ENCODE measurements at places on chromosomes 4 and X. TPM values are rescaled to one million over a fixed set of nuclear protein-coding genes. Genes with fewer than 3 reads are reported as not detected.

The LRAT gene
- polyA plus RNA-seq = 90.1 TPM

The KANTR gene
- polyA plus RNA-seq = 5.4 TPM

The GPC3 gene
- polyA plus RNA-seq = 36.8 TPM

The CT47B1 gene
- polyA plus RNA-seq = not detected

The PCDH10 gene
- 1.2 TPM for polyA plus RNA-seq

The ADAMTS3 gene
- 1.0 TPM for polyA plus RNA-seq

The HERC6 gene
- polyA plus RNA-seq = 2.8 TPM

The SPANXB1 gene
- polyA plus RNA-seq = not detected

The FATE1 gene
- polyA plus RNA-seq = not detected

The RHOXF2B gene
- polyA plus RNA-seq = not detected

The SCML1 gene
- polyA plus RNA-seq = 4.8 TPM

The USP26 gene
- polyA plus RNA-seq = not detected

The IQCM gene
- not detected for polyA plus RNA-seq

The PAPSS1 gene
- polyA plus RNA-seq = 76.6 TPM

The PAGE4 gene
- 1.4 TPM for polyA plus RNA-seq

The ARHGEF9 gene
- 35.9 TPM for polyA plus RNA-seq

The NPY2R gene
- 0.16 TPM for polyA plus RNA-seq

The PAGE2B gene
- polyA plus RNA-seq = not detected

The FAM47E gene
- polyA plus RNA-seq = 2.3 TPM

The ERCC6L gene
- 11.3 TPM for polyA plus RNA-seq

The EMCN gene
- not detected for polyA plus RNA-seq

Measured in GM23338 (cell line).